ENCODE measurements at places on chromosomes 5 and 9. TPM values are rescaled to one million over a fixed set of nuclear protein-coding genes. Genes with fewer than 3 reads are reported as not detected.

GRCh38 chr5:31247381-31247780, 53.9 kb downstream of the CDH6 start:
- no peak for DNase-seq

GRCh38 chr9:20014168-20014567, 225.3 kb upstream of the SLC24A2 start:
- no peak for DNase-seq

Gene CDH6
- total RNA-seq, result 1.3 TPM

GRCh38 chr5:65809817-65810531, 88.0 kb downstream of the NLN start:
- no peak for DNase-seq

- DNase-seq, result no peak
Measured at GRCh38 chr5:151720215-151720614, 33.5 kb upstream of the SPARC start.

DNA sequence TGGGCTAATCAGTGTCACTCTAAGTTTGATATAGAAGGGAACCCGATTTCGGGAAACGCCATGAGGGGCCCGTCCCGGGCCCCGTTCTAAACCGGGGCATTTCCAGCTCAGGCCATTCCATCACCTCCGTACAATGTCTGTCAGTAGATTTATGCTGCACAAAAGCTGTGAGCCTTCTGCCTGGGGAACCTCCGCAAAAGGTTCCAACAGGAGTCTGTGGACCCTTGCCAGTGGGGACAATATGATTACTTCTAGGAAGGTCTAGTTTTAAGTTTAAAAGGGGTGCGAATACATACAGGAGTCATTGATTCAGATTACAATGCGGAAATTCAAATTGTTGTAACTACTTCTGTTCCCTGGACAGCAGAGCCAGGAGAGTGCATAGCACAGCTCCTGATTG, 57.6 kb downstream of the RAPGEF1 start:
- DNase-seq, result no peak

Gene GLIPR2
- 81.7 TPM for total RNA-seq

All from mesenteric fat pad (tissue), 1 donor.